NCI-H1048 (cell line): ENCODE measurements at places on chromosomes 7 and 10.

DNA sequence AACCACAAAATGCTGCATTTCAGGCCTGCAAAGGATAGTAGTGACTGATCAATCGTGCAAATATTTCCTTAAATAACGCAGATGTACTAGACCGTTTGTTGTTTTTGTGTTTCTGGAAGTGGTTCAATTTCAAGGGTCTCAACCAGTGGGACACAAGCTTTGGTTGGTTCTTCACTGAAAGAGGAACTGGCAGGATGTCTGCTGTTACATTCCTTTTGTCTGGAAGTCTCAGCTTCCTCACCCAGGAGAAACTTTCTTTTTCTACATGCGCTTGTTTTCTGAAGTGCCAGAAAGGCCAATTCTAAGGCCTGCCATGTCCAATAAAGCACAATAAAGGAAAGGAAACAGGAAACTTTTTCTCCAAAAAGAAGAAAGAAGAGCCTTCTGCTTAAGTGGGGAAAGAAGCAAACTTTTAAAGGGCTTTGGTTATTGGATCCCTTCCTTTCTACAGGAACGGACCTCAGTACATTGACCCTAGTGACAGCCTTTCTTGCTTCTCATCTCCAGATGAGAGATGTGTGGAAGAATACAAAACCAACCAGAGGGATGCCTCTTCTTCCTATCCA is 4.1 kb downstream of the DKK1 start:
- no peak for DNase-seq

GRCh38 chr7:118140468-118140867 is 43.5 kb upstream of the LSM8 start:
- no peak for DNase-seq

- DNase-seq, result no peak
Measured at GRCh38 chr10:44966129-44966815, 6.7 kb downstream of the RASSF4 start.

- DNase-seq, result no peak
Measured at GRCh38 chr10:28768227-28768626, 90.9 kb downstream of the BAMBI start.
